Activated CD8-positive, alpha-beta memory T cell treated with anti-CD3 and anti-CD28 coated beads, Interleukin-2, amount 50 U/mL, for 4 hours (primary cell): ENCODE measurements at places on chromosomes 4 and X.
A peak's percentile ranks its signal among the peaks of the same experiment; 100 is the strongest.

GRCh38 chr4:153780876-153781275 is 8.0 kb downstream of the SFRP2 start:
- DNase-seq: no peak

- no peak for DNase-seq
These were observed 63.3 kb upstream of the ANXA10 start for GRCh38 chr4:168028970-168029597.

DNA sequence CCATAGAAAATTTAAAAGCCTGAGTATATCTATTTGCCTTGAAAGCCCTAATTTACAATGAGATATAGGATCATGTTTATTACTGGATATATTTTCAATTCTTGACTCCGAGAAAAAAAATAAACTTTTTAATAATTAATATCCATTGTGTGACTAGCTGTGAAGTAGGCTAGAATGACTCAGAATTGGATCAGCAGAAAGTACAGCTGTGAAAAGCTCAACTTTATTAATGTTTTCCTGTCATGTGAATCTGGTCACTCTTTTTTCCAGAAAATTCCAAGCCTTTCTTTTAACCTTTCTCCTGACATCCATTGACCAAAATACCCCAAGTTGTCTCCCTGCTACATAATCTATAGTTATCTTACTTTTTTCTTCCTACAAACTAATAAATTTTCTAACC is 171.8 kb upstream of the PACRGL start:
- no peak for DNase-seq

- DNase-seq: no peak
These were observed 23.8 kb downstream of the RNF175 start for GRCh38 chr4:153735906-153736461.

GRCh38 chrX:131704136-131704695 is 160.3 kb downstream of the OR13H1 start:
- peak; percentile 91 for DNase-seq

GRCh38 chr4:66625480-66625879 is 919.8 kb downstream of the CENPC start:
- no peak for DNase-seq

DNA sequence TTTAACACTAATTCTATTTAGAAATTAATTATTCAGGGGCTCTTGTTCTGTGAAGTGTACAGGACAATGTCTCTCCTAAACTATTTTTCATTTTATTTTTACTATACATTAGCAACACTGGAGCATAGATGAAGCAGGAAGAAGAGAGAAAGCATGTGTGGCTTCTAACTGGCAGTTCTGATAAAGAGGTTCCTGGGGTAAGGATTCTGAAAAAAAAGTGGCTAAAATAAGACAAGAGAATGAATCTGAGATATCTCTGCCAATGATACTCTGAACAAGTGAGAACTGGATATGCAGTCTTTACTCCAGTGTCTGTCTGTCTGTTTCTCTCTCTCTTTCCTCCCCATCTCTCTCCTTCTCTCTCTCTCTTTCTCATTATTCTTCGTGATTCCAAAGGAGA is 125.9 kb downstream of the MAML3 start:
- DNase-seq: no peak

DNA sequence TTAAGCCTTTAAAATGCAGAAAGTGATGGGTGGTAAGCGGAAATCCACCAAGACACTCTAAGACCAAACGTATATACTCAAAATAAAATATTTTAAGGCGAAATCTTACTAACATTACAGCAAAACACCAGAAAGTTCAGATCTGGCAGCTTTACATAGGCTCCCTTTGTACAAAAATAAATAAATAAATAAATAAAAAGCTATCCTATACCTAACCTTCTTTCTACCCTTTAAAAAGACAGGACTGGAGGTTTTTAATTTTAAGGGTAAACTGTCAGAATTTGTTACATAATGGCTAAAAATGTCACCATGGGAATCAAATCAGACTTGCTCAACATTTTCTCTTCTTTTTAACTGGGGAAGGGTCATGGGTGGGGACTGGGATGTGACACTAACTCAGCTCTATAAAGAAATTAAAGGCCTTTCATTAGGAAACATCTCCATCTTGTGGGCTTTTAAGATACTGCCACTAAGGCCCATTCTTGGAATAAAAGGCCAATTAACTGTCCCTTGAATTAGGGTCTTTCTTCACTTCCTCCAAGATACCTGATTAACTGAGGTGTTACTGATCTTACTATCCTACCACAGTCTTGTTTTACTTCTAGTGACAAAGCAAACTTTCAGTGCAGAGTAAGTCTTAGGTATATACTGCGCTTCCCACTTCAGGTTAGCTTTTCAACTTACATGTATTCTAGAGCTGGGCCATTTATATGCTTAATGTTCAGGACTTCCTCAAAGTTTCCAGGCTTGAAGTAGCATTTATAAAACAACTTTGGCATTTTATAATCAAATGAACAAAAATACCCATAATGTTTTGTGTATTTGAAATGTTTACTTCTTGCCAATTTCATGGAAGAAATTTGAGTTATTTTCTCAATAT is 13.3 kb downstream of the HNRNPD start:
- DNase-seq: no peak

GRCh38 chr4:7790999-7791398 is 148.7 kb downstream of the AFAP1 start:
- no peak for DNase-seq

DNA sequence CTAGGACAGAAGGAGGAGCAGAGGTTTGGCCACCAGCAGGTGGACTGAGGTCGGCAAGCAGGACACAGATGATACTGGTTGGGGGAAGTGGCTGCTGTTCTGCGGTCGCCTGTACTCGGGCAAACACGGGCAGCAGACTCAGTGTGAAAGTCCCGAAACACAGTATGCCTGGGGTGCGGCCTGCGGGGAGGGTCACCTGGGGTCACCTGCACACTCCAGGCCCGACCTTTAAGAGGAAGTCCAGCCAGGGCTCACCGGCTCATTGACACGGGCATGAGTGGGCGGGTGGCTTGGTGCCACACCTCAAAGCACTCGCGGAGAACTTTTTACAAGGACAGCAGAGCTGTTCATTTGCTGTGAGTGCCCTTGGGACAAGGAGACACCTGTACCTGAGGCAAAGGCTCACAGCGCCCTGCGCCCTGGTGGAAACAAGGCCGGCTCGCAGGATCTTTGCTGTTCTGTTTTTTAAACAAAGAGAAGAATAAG is 71.5 kb upstream of the MXD4 start:
- DNase-seq: no peak

DNA sequence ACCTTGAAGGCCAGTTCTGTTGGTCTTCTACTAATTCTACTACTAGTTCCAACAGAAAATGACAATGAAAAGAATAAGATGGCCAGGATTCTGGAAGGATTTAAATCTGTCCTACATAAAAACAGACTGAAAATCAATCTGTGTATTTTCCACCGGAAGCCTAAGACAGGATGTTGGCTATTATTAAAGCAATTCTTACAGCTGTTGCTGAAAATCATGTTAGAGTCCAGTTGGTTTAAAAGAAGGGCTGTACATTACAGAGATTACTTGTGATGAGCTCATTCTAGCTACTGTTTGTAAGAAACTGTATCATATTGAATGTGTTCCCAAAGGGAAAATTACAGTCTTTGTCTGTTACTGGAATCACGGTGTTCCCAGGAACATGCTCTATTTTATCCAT is 54.8 kb upstream of the MAGEB16 start:
- DNase-seq: no peak

DNA sequence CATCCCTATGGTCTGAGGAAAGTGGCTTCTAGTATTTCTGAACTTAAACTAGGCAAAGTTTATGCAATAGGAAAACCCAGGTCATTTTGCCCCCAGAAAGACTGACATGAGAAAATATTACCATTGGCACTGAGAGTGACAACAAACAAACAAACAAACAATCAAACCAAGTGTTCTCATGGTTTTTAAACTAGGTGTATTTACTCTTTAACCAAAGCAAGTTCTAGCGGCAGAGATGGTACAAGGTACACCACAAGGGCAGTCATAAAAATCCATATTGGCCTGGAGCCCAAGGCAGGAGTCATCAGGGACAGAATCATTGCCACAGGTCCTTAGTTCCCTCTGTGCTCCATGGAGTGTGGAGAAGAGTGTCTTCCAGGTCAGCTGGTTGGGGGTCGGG is 26.0 kb upstream of the ENPEP start:
- no peak for DNase-seq

- no peak for DNase-seq
These were observed 2.4 kb downstream of the CORIN start for GRCh38 chr4:47835494-47835893.

DNA sequence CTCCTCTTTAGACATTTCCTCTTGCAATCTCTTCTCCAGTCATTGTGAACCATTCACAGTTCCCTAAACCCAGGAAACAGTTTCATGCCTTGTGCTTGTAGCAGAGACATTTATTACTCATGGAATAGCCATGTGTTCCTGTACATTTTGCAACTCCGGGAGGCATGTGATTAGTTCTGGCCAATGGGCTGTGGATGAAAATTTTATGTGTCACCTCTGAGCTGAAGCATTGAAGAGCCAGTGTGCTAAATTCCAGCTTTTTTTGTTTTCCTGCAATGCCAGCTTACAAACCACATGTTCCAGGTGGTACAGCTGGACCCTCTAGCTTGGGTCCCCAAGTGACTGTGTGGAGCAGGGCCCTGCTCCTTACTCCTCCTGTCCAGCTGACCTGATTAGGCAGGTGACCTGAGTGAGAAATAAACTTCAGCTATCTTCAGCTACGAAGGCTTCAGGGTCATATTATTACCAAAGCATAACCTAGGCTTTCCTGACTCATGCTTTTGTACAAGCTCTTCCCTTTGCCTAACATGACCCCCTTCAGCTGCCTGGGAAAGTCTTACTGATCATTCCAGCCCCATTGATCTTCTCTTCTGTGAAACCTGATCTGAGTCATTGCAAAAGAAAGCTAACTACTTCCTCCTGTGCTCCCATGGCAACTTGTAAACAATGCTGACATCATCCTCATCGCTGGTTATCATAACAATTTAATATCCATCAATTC is 200.4 kb downstream of the PTTG2 start:
- peak; percentile 20 for DNase-seq

DNA sequence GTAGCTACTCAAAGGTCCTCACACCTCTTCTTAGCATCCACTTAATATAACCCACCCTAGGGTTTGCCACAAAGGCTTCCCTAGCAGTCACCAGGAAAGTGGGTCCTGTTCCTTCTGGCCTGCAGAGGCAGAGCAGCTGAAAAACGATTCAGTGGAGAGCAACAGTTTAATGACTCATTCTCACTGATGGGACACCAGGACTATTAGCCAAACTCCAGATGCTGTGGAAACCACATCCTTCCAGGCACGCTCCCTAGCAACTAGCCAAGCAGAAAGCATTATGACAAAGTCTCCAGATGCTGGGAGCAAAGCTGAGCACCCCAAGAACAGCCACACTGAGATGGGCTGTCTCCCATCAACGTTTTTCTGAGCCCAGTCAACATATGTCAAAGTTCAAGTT is 30.3 kb upstream of the UTP14A start:
- DNase-seq: no peak

GRCh38 chrX:46582966-46583365 is 9.4 kb downstream of the CHST7 start:
- no peak for DNase-seq

- no peak for DNase-seq
These were observed 8.3 kb upstream of the AGA start for GRCh38 chr4:177450426-177451107.

DNA sequence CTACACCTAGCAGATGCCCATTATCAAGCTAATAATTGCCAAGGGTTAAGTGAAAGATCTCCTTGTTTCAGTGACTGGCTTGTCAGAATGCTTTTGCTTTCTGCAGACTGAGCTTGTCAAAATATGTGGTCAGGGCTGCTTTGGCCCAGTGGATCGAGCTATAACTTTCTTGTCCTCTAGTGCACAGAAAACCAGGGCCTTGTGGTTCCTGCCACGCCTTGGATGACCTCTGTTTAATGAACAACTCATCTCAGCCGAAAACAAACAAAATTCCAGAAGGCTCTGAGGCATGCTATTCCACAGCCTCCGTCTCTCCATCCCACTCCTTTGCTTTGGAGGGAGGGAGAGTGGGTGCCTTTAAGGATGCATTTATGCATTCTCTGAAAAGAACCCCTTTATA is 11.3 kb downstream of the EVC start:
- no peak for DNase-seq

DNA sequence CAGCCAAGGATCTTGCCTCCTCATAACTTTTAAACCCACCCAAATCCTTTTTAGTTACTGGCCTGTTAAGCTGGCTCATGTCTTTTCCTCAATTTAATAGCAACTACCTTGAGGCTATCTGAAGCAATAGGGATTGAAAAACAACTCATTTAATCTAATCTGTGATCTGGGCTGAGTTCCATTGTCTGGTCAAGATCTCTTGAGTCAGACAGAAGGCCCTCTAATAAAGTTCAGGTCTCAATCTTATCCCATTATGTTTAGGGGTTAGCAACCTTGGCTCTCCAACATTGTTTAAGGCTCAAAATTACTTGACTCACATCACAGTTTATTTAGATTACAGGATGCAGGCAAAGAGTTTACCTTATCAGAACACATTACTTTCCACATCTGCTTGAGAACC is 436.1 kb downstream of the ANKRD50 start:
- DNase-seq: no peak

GRCh38 chr4:122798101-122798500 is 28.5 kb upstream of the FGF2 start:
- no peak for DNase-seq

DNA sequence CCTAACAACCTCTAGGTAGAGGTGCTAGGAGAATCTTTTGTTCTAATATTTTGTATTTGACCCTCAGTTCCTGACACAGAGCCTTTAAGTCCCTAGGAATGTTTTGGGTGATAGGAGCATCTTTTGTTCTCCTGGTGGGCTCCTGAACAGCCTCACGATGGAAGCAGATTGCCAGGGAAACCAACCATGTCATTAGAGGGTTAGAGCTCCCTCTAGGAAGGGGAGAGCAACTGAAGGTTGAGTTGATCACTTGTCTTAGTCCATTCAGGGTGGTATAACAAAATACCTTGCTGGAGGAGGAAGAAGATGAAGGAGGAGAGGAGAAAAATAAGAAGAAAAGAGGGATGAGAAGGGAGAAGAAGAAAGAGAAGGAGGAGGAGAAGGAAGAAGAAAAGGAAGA is 9.2 kb downstream of the VCX start:
- DNase-seq: no peak

DNA sequence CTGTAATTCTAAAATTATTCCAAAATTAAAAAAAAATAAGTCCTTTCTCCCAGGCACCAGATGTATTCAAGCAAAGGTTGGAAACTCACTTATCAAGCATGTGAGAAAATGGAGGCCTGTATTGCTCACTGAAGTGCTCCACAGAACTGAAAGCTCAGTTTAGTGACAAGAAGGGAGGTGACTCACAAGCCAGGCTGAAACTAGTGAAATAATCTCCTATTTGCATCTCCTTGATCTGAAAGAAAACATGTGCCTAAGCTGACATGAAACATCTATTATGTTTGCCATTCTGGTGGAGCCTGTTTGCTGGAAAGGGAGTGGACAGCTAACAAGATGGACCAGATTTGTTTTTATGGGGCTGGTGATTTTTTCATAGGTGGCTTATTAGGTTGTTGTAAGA is 54.0 kb upstream of the AMELX start:
- DNase-seq: no peak

DNA sequence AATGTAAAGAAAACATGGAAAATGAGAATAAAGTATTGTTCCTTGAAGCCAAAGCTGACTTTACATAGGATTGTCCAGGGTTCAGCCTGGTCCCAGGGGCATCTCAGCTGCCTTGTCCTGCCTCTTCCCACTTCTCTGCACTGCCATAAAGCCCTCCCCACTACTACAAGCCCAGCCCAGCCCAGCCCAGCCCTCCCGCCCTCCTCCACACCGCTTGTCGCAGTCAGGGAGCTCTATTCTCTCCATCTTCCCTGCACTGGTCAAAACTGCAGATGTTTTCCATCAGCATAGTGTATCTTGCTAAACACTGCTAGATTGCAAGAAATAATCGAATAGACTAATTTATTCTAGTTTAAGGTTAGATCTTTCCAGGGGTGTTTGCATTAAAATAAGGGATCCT is 100.3 kb downstream of the TENM3 start:
- DNase-seq: no peak
